ENCODE measurements at places on chromosomes 3 and 15.

- DNase-seq = no peak
These were observed 1183.6 kb downstream of the NSUN3 start for GRCh38 chr3:95246413-95246812.

DNA sequence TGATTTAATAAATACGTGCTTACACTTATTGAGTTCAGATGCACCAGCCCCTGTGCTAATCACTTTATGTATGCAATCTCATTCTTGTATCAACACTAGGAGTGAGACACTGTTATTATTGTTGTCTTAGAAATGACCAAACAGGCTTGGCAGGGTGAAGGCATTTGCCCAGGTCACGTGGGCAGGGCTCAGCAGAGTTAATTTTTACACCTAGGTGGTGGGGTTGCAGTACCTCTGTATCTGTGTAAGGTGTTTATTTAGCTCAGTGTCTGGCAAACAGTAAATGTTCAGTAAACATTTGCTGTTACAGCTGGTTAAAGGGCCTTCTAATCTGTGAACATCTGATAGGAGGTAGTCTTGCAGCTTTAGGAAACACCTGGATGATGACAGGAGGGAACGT, 200.0 kb downstream of the CACNA2D3 start:
- no peak for DNase-seq

DNA sequence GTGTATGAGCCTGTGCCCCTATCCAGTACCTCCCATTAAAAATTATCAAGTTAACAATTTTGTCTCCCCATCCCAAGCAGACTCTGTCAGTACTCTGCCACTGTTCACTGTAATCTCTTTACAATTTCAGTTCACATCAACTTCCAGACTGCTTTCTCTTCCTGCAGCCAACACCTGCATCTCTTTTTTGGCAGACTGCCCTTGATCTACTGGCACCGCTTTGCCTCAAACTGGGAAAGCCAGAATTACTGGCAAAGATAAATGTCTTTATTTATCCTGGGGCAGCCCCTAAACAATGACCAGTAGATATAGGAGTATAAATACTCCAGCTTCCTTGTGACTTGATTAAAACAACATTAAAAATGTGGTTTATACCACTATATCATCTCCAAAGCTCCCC, 494.1 kb downstream of the ZNF385D start:
- DNase-seq = no peak

GRCh38 chr3:53996141-53996874, 104.6 kb upstream of the SELENOK start:
- DNase-seq = no peak

GRCh38 chr15:39657668-39658067, 76.8 kb downstream of the THBS1 start:
- no peak for DNase-seq

GRCh38 chr15:62382046-62382445, 217.0 kb upstream of the C2CD4B start:
- no peak for DNase-seq
